ENCODE measurements at places on chromosomes 3 and 15. TPM values are rescaled to one million over a fixed set of nuclear protein-coding genes. Genes with fewer than 3 reads are reported as not detected.

The CCDC39 gene
- not detected for polyA plus RNA-seq

The CIP2A gene
- polyA plus RNA-seq, result 2.2 TPM

The ECE2 gene
- not detected for polyA plus RNA-seq

The C2CD4A gene
- 0.04 TPM for polyA plus RNA-seq

The TMEM108 gene
- 0.20 TPM for polyA plus RNA-seq

The DBR1 gene
- 8.3 TPM for polyA plus RNA-seq

The MTFMT gene
- 3.7 TPM for polyA plus RNA-seq

GRCh38 chr15:44035781-44036699 is 159.0 kb downstream of the FRMD5 start:
- H3K36me3 ChIP-seq, result no peaks in the 10 kb centered on the region
- H3K4me3 ChIP-seq, result no peak overlapping the region
- no peaks in the 10 kb centered on the region for H3K27me3 ChIP-seq
- no peaks in the 10 kb centered on the region for H3K4me1 ChIP-seq
- DNase-seq, result no peak

GRCh38 chr3:43921056-43921648 is 230.4 kb downstream of the ABHD5 start:
- no peak overlapping the region for H3K4me3 ChIP-seq
- no peaks in the 10 kb centered on the region for H3K36me3 ChIP-seq
- no peaks in the 10 kb centered on the region for H3K27me3 ChIP-seq
- DNase-seq, result no peak
- no peak overlapping the region for H3K27ac ChIP-seq

- H3K4me1 ChIP-seq, result no peaks in the 10 kb centered on the region
- no peaks in the 10 kb centered on the region for H3K27me3 ChIP-seq
- H3K4me3 ChIP-seq, result no peak overlapping the region
- H3K36me3 ChIP-seq, result no peaks in the 10 kb centered on the region
Measured at GRCh38 chr3:192082730-192083660, 622.0 kb downstream of the PYDC2 start.

Data from spleen (tissue), 13 donors.